Stimulated activated CD4-positive, alpha-beta T cell treated with anti-CD3 and anti-CD28 coated beads, Interleukin-4, amount 100 ng/mL, for 1 hour (primary cell): ENCODE measurements at places on chromosomes 16 and 17.

- DNase-seq, result no peak
These were observed 819.2 kb upstream of the EEF2KMT start for GRCh38 chr16:5916711-5917191.

DNA sequence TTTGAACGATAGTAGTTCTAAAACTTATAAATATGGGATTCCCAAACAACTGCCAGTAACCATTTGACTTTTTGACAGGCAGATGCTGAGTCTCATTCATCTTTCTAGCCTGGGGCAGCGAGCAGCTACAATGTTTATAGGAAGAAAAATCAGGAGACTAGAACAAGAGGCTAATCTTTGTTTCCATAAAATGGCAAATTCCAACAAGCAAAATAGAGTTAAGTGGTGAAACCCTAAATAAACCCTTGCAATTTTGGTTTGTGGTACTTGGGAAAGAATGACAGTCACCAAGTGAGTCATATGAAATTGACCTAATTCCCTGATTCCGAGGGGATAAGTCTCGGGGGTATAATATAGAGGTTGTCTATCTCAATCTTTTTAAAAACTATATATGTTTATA lies 27.3 kb upstream of the HS3ST2 start:
- no peak for DNase-seq

DNA sequence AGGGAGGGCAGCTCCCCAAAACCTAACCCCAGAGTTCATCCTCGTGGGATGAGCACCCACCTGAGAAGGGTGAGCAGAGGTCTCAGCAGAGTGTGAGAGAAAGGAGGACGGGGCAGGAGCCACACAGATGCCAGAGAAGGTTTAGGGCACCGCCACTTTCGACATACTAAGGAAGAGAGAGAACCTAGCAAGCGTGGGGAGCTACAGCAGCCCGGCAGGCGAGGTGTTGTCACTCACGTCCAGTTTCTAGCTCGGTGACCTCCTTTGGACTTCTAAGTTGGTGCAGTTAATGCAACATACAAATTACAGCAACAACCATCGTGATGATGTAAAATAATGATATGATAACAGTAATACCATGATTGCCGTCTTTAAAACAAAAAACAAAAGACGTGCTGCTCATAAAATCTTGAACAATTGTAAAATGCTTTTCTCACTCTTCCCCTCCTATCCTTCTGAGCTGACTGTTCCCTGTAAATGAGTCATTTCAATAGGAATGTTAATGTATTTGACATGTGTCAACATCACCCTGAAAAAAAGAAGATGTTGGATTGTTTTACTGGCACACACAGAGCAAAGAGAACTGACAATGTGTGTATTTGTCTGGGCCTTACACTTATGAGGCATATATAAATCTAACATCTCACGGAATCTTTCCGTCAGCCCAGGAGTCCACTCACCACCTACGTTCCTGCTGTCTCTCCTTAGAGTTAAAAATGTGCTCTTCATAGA lies 158.2 kb upstream of the MAF start:
- DNase-seq, result no peak

- no peak for DNase-seq
These were observed 34.7 kb upstream of the DNAJA2 start for GRCh38 chr16:47008174-47008573.

DNA sequence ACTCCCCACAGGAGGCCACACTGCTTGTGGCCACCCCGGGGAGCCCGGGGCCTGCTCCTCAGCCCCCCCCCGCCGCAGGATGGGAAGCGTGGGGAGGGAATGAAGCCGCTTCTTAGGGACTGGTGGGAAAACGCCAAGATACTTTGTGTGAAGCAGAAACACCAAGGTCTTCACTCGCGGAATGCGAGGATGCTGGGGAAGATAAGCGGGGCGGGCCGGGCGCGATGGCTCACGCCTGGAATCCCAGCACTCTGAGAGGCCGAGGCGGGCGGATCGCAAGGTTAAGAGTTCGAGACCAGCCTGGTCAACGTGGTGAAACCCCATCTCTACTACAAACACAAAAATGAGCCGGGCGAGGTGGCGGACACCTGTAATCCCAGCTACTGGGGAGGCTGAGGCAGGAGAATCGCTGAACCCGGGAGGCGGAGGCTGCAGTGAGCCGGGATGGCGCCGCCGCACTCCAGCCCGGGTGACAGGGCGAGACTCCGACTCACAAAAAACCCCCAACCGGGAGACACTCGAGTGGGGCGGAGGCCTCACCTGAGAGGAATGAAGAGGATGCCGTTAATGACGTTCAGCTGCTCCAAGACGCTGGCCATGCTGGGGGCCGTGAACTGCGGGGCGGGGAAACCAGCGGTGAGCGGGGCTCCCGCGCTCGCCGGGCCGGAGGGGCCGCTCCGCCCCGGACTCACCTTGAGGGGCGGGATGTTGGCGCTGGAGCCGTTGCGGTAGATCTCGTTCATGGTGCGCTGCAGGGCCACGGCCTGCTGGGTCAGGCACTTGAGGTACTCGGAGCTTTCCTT lies 20.3 kb downstream of the CLUH start:
- no peak for DNase-seq

GRCh38 chr16:50771366-50771765 lies 29.5 kb downstream of the CYLD start:
- no peak for DNase-seq

- DNase-seq, result no peak
These were observed 656.2 kb downstream of the KCNJ2 start for GRCh38 chr17:70825321-70826125.

GRCh38 chr17:22278302-22279275 lies 586.3 kb downstream of the KCNJ18 start:
- no peak for DNase-seq

- DNase-seq, result peak; percentile 28
These were observed 70.4 kb downstream of the KSR1 start for GRCh38 chr17:27526604-27527002.

DNA sequence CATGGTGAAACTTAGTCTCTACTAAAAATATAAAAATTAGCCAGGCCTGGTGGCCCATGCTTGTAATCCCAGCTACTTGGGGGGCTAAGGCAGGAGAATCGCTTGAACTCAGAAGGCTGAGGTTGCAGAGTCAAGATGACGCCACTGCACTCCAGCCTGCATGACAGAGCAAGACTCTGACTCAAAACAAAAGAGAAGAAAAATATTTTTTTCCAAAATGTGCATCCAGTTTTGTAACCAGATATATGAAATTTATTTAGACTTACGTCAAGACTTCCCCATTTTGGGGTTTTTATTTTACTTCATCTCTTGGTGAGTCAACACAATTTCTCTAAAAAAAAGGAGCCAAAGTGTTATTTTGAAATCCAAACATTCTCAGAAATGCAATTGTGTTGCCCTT lies 5.5 kb upstream of the TM4SF5 start:
- no peak for DNase-seq

GRCh38 chr17:42853004-42853403 lies 2.0 kb downstream of the AOC3 start:
- DNase-seq, result no peak

- no peak for DNase-seq
These were observed 58.5 kb downstream of the IQCK start for GRCh38 chr16:19776565-19776964.
